ENCODE measurements at places on chromosomes 5 and 9.
A peak's percentile ranks its signal among the peaks of the same experiment; 100 is the strongest.

- no peak for DNase-seq
Measured at GRCh38 chr5:38138574-38138973, 119.8 kb upstream of the EGFLAM start.

DNA sequence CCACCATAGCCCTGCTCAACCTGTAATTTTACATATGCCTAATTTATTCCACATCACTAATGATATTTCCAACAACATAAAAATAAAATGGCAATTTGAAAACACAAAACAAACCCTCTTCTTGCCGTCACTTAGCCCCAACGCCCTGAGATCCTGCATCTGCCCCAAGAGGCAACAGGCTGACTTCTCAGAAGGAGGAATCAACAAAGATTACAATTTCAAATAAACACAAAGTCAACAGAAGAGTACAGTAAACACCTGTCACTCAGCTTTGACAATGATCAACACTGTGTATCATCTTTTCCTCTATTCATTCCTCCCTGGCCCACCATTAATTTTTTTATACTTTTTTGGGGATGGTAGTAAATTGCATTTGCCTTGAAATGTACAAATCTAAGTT, 19.8 kb downstream of the EPB41L4B start:
- DNase-seq = no peak

DNA sequence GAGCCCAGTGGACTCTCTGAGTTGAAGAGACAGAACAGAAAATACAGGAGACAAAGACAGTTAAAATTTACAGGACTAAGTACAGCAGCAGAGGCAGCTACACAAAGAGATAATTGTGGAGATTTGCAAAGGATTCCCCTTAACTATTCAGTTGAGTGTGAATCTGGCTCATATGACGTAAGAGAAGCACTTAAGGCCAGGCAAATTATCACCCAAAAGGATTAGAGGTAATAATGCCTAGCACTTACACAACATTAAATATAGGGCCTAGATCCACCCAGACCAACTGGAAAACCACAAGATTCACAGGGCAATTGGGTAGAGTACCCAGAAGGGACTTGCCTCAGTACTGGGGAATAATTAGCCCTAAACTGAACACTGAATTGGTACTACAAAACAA, 41.3 kb downstream of the ADAMTS6 start:
- no peak for DNase-seq

DNA sequence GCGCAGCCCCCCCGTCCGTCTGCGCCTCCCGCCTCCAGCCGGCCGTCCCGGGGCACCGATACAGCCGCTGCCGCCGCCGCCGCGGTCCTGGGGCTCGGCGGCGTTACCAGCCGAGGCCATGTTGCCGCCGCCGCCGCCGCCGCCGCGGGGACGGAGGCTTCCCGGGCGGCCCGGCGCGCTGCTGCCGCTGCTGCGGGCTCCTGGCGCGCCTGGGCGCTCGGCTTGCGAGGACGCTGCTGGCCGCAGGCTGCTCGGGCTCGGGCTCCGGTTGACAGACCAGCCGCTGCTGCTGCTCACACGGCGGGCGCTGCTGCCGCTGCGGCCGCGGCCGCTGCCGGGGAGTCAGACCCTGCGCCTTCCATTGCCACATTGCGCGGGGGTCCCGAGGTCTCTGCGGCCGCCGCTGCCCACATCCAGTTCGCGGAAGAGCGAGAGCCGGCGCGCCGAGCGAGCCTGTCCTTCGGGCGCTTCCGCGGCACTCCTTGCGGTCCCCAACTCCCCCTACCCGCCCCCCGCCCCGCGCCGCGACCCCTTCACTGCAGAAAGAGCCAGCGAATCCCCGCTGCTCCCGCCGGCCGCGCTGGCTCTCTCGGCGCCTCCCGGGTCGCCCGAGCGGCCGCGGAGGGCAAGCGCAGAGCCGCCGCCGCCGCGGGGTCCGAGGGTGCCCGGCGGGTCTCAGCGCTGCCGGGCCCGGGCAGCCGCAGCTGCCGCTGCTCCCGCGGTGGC, 8.4 kb downstream of the PTCH1 start:
- no peak for DNase-seq

GRCh38 chr5:168209997-168210396, 81.4 kb upstream of the WWC1 start:
- no peak for DNase-seq

DNA sequence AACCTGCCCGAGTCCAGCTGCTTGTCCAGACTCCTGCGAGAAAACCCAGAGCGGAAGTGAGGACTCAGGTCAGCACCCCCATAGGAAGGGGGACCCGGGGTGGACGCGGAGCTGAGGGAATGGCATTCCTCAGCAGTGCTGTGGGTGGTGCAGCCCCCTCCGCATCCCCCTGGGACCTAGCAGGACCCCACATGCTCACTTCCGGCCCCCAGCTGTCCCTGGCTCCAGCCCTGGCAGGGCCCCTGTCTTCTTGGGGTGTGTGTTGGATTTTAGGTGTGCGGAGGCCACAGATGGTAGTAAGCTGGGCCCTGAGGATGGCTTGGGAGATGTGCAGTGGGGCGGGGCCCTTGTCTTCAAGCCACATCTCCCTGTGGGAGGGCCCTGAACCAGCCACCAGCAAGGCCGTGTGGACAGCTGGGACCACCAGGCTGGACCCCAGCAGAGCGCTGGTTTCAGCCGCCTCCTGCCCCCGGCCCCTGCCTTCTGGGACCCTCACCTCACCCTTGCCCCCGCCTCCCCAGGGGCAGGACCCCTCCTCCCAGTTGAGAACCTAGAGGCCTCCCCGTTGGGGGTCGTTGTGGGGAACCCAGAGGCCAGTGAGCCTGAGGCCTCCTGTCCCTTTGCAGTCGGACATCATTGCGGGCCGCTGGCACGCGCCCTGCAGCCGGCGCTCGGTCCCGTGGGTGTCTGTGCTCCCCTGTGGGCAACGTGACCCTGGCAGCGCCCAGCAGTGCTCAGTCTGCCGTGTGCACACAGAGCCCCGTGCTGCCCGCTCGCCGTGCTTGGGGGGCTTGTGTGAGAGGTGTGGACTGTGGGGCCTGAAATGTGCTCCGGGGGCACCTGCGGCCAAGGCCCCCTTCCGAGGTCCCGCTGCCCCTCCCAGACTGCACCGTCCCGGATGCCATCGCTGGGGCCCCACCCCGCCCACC, 10.8 kb upstream of the SLC9A3 start:
- DNase-seq = no peak

- peak; percentile 13 for DNase-seq
Measured at GRCh38 chr9:110276781-110277180, 20.5 kb upstream of the TXN start.

- DNase-seq = no peak
Measured at GRCh38 chr9:100083448-100084127, 15.2 kb downstream of the ERP44 start.

DNA sequence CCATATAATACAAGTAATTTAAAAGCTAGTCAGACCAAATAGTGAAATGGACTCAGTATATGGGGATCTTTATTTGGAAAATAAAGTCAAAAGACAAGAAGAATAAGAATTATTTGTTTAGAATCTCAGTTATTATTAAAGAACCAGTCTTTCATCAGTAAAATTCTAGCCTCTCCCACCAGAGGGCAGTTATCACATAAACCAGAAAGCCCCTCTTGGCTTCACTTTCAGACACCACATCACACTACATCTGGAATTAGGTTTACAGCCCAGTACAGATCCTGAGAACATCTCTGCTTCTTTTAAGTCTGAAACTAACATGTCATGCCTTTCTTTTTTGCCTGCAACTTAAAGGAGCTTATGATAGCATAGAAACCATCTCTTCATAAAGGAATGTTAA, 12.2 kb upstream of the HSPB3 start:
- DNase-seq = peak; percentile 34

GRCh38 chr9:129486756-129487657, 133.9 kb downstream of the C9orf50 start:
- no peak for DNase-seq

DNA sequence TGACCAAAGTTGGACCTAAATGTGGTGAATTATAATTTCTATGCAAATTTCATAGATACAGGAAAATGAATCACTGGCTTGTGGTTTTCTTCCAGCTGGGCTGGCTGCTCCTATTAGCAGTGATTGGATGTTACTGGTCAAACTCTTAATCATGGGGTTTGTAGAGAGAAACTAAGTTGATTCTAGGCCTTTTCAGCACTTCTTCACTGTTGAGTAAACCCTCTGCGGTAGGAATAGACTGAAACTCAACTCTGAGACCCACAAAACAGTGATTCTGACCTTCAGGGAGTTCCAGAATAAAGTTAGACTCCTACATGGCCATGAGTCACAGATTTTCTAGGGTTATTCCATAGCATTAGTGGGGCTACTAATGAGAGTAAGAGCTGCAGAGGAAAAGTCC, 47.9 kb upstream of the FKTN start:
- no peak for DNase-seq

GRCh38 chr9:91156451-91157234, 205.1 kb downstream of the AUH start:
- DNase-seq = no peak

- no peak for DNase-seq
Measured at GRCh38 chr9:11735391-11735790, 957.8 kb upstream of the TYRP1 start.

DNA sequence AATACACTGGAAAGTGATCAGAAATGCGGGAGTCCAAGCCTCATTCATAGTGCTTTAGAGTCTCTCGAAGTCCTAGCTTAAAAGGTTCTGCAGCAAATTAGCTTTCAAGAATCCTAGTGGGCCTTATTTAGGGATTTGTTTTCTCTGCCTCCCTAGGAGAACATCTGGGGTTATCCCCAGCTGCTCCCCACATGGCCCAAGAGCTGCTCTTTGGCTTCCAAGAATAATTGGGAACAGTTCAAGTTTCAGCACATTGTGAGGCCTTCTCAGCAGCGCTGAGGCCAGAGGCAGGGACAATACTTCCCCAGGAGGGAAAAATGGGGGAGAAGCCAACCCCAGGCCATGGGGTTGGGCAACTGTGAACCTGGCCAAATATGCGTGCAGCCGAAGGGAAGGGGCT, 108.7 kb downstream of the LIFR start:
- DNase-seq = no peak

GRCh38 chr5:115439042-115439441, 105.5 kb downstream of the FEM1C start:
- no peak for DNase-seq

GRCh38 chr5:133520062-133520461, 92.3 kb downstream of the FSTL4 start:
- no peak for DNase-seq

DNA sequence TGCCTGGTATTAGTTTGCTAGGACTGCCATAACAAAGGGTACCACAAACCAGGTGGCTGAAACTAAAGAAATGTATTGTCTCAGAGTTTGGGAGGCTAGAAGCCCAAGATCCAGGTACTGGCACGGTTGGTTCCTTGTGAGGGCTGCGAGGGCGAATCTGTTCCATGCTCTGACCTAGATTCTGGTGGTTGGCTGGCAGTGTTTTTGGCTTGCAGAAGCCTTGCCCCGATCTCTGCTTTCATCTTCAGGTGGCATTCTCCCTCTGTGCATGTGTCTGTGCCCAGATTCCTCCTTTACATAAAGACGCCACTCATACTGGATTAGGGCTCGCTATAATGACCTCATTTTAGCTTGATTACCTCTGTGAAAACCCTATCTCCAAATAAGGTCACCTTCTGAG, 36.7 kb downstream of the RAI14 start:
- no peak for DNase-seq

DNA sequence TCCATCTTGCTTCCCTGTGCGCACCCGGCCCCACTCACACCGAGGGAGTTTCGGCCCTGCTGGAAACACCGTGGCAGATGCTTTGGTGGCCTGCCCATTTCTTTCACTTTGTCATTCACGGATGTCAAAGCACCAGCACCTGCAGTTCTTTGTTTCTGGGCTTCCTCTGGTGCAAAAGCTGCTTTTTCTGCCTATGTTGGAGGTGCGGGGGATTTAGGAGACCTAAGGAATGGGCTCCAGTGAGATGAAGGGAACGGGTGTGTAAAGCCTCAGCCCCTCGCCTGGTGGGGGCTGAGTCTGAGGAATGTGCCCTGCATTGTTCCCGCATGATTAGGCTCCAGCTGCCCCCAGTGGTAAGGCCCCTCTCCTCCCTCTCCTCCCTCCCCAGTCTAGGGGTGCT, 62.3 kb downstream of the THBS4 start:
- DNase-seq = no peak

DNA sequence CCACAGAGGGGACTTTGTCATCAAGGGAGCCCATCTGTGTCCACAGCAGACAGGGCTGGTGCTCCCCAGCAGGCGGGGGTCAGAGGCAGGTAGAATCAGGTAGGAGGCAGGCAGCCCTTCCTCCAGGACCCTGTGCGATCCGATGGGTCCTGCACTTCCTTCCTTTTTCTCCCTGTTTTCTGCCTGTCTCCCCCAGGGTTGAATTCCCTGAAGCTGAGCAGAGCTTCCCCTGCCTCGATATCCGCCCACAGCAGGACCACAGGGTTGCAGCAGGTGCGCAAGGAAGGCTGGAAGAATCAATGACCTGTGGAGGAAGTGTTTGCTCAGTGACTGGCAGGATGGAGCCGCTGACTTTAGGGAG, 69.2 kb downstream of the MRPL36 start:
- DNase-seq = no peak

GRCh38 chr5:110105692-110106091, 416.0 kb downstream of the MAN2A1 start:
- DNase-seq = no peak

GRCh38 chr9:137899551-137900360, 22.2 kb downstream of the CACNA1B start:
- DNase-seq = no peak

DNA sequence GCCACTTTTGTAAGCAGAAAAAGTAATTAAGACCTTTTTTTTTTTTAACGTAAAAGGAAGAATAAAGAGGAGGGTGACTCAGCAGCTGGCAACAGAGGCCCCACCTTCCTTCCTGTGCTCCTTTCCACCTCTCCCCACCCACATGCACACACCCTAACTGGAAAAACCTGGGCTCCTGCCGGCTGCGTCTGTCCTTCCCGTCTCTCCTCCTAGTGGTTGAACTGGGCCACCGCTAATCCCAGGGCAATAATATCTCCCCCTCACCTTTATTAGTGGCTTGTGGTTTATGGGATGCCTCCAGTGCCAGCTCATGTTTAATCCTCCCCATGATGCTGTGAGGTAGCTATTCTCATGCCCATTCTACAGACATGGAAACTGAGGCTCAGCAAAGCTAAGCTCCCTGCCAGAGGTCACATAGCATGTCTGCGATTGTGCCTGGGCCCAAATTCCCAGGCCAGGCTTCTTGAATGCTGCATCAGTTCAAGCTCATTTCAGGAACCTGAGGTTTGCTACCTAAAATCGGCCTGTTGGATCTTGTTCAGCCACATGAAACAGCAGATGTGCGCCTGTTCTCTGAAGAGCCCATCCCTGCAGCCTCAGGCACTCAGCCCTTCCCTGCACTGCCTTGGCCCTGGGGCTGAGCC, 60.9 kb upstream of the IL17B start:
- DNase-seq = no peak

GRCh38 chr5:72151646-72152045, 44.4 kb downstream of the MAP1B start:
- no peak for DNase-seq

- peak; percentile 54 for DNase-seq
Measured at GRCh38 chr5:176810081-176810597, at the start of gene UNC5A. TSS of gene UNC5A (plus strand) at chr5:176810559. CDS start at chr5:176810751, 192 bp downstream.

DNA sequence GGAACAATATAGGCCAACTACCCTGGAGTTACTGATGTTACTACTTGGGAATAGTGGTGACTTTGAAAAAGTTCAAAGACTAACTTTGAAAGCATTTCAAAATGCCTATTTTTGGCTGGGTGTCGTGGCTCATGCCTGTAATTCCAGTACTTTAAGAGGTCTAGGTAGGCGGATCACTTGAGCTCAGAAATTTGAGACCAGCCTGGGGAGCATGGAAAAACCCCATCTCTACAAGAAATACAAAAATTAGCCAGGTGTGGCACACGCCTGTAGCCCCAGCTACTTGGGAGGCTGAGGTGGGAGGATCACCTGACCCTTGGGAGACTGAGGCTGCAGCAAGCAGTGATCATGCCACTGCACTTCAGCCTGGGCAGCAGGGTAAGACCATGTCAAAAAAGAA, 105.3 kb downstream of the ARRDC3 start:
- no peak for DNase-seq
